ENCODE measurements at places on chromosomes 7 and 10.

DNA sequence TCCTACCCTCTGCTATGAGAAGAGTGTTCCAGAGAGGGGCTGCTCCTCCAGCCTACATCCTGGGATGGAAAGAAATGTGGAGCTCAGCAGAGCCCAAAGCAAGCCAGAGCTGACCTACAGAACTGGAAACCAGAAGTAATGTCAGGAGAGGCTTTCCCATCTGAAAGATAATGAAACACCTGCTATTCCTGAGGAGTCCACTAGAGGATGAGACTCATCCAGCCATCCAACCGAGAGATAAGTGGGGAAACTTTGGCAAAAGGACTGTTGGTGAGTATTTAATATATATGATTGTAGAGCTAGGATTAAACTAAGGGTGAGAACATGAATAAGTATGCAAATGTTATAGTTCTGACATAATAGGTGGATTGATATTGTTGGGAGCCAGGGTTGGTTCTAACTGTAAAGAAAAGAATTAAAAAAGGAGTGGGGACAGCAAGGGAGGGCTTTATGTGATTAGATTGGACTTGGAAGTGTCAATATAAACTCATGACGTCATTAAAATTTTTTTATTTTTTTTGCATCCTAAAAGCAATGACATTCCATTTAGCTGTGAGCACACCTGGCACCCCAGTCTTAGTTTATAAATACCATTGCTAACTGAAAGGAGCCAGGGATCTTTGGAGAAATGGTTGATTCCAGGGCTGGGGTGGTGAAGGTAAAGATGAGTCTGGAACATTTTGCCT, 312.8 kb upstream of the NFE2L3 start:
- DNase-seq = no peak

GRCh38 chr7:93178213-93178612, 30.0 kb upstream of the SAMD9L start:
- no peak for DNase-seq

DNA sequence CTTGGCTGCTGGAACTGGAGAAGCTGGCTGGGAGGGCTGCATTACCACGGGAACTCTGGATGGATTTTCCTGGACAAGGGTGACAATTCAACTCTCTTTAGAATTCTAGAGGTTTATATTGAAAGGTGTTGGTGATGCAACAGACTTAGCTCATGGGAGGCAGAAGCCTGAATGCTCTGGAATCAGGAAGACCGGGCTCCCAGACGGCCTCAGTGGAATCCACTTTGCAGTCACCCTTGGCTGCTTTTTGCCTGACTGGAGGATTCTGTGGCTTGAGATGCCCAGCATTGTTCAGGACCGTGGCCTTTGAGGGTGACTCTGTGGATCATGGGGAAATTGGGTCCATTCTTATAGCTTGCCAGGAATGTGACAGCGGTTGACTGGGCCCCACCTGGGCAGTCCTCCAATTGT, 32.3 kb downstream of the PYROXD2 start:
- no peak for DNase-seq

DNA sequence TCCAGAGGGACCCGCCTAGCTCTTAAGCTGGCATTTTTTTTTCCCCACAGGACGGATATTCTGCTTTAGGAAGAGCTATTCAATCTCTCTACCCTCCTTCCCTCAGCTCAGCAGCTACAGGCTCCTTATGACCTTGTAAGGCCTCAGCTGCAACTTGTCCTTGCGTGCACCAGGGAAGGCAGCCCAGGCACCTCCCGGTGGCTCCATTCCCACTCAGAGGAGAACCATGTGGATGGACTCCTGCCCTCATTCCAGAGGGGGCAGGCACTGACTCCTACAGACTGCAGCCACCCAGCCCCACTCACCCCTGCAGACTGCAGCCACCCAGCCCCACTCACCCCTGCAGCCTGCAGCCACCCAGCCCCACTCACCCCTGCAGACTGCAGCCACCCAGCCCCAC, 73.7 kb downstream of the ITIH5 start:
- DNase-seq = no peak

- DNase-seq = no peak
Measured at GRCh38 chr10:58721601-58722281, 209.1 kb downstream of the BICC1 start.

DNA sequence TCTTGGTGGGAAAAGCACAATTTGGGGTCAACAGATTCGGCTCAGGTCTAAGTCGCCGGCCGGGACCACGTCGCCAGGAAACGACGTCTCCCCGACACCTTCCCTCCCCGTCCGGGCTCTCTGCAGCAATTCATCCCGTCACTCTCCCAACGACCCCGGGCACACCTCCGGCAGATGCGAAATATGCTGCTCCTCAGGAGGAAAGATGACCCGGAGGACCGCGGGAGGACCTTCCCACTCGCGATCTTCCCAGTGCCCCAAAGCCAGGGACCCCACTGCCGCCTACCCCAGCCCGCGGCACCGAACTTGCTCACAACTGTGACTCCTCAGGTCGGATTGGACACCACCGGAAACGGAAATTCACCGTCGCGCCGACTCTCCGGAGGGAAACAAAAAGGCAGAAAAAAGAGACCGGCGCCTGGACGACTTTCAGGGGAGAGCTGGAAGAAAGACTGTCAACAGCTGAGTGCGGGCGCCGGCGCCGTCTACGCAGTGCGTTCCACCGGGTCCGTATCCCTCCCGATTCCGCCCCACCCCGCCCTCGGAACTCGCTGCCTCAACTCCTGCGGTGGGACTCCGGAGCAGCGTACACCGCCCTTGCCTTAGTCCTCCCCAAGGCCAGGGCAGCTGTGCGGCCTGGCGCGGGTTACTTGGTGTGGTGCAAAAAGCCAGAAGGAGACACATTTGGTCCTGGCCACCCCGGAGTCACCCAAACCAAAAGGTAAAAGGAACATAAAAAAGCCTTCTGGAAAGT, 13.8 kb upstream of the SEC24C start:
- DNase-seq = peak; percentile 91

DNA sequence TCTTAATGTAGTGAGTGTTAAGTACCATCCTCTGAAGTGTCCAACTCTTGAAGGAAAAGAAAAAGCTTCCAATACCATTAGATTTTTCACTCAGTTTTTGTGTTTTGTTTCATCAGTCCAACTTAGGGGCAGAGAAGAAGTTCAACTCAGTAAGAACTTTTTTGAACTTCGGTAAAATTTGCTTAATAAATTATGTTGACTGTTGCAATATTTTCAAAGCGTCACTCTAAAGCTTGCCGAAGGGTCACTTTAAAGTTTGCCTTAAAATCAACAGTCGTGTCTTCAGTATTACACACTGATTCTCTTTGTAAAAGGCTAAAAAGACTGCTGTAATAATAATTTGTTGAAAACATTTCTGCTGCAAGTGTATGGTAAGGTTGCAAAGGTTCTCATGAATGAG, 17.6 kb downstream of the CD36 start:
- DNase-seq = no peak

GRCh38 chr10:121956111-121957061, 18.6 kb downstream of the NSMCE4A start:
- DNase-seq = no peak

GRCh38 chr10:130744631-130745030, 566.9 kb downstream of the TCERG1L start:
- no peak for DNase-seq

GRCh38 chr10:16799621-16800020, 17.6 kb downstream of the RSU1 start:
- DNase-seq = no peak

DNA sequence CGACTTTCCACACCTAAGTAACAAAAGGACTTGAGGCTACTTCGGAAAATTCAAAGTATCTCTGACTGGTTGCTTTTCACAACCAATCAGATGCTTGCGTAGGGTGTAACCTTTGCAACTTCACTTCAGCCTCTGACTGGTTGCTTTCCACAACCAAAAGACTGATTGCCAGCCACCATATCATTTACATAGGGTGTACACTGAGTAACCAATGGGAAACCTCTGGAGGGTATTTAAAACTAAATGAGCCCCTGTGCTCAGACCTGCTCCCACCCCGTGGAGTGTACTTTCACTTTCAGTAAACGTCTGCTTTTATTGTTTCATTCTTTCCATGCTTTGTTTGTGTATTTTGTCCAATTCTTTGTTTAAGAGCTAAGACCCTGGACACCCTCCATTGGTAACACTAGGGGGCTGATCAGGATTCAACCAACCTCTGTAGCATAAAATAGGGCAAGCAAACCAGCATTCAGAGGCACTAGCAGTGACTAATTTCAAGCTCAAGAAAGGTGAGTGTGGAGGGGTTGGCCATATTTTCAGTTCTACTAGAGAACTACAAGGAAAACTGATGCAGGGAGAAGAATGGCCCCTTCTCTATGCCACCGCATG, 390.8 kb downstream of the POM121L12 start:
- no peak for DNase-seq

GRCh38 chr7:103955985-103956384, 33.5 kb downstream of the RELN start:
- DNase-seq = no peak

DNA sequence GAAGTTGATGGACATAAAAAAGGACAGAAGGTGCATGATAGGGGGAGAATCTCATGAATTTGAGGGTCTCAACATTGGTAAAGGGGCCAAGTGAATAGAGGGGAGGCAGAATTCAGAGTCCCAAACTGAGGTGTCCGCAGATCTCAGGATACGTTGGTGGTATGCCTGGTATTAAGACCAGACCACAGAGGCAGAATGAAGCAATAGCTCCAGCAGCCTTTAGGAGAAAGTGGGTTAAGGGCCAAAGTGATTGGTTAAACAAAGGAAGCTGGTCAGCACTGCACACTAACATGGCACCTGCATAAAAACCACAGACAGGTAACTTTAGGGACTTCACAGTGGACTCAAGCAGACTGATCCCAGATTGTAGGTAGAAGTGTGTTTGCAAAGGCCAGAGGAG, 37.5 kb downstream of the MEST start:
- no peak for DNase-seq

DNA sequence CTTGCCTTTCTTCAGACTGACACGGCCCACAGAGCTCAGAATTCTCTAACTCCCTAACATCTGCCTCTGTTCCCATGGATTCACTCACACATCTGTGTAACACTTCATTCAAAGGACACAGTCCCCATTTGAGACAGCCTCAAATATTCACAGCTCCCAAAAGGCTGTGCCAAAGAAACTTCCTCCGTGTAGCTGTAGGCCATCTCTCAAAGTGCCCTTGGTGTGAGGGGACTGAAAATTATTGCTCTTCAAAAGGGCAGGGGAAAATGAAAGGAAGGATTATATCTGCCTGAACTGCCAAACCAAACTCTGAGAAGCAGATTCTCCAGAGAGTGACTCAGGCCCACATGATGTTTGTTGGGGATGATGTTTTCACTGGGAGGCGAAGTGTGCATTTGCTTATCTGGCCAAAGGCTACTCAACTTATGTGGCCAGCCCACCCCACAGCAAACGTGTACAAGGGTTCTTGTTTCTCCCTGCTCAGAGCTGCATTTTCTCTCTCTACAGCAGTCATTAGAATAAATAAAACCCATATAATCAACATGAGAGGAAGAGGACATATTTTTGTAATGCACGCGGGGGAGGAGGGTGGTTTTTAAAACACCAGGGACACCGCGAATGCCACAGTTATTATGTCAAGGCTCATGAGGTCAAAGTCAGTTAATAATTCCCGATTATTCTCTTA, 302.4 kb upstream of the NFE2L3 start:
- no peak for DNase-seq

DNA sequence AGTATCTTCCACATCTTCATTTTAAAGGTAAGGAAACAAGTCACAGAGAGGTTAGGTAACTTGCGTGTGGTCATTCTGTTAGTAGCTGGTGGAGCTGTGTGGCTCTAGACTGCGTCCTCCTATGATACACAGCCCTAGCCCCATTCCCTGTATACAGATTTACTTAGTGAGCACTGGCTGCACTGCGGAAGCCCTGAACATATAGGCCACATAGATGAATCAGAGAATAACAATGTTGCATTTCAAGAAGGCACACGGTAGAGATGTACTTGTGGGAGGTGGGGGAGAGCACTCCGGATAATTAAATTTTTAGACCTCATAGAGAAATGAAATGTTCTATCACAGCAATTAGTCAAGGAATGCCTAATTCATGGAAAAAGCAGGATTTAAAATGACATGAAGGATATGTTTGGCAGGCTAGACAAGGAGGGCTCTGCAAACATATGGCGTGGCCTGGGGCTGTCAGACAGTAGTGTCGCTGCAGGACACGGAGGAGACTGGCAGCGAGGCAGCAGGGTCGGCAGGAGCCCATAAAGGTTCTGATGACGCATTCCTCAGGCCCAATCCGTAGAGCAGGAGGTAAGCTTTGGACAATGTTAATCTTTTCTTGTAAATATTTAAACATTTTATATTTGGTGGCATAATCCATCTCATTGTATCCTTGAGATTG, 29.5 kb downstream of the RAB11FIP2 start:
- no peak for DNase-seq

DNA sequence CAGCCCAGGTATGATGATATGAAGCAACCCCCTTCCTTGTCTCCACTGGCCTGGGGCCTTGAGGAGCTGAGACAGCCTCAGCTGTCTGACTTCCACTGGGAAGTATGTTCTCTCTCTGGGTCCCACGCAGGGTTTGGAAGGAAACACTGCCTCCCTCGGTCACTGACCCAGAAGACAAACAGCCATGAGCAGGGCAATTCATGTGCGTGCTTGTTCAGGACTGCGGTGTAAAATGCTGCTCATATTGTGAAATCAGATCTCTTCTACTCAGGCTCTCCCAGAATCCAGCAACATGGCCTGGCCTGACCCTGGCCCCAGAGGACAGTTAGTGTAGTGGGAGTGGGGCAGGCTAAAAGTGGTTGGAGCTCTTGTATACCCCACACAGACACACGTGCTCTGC, 2.8 kb downstream of the CLCN1 start:
- no peak for DNase-seq

DNA sequence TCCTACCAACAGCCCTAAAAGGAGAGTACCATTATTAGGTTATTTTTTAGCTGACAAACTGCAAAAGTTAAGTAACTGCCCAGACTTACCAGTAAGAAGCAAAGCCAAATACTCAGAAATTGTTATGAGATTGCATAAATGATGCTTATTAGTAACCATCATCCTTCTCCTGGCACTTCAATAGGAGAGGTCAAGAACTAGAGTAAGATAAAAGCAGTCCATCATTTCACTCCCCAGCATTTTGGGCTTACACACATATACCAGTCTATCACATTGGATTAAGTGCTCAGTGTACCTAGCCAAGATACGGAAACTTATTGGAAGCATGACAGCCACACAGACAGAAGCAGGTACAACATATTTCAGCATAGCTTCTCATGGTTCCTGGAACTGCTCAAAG, 142.8 kb upstream of the EGR2 start:
- DNase-seq = no peak

GRCh38 chr10:122494833-122495232, 33.5 kb downstream of the HTRA1 start:
- DNase-seq = no peak

DNA sequence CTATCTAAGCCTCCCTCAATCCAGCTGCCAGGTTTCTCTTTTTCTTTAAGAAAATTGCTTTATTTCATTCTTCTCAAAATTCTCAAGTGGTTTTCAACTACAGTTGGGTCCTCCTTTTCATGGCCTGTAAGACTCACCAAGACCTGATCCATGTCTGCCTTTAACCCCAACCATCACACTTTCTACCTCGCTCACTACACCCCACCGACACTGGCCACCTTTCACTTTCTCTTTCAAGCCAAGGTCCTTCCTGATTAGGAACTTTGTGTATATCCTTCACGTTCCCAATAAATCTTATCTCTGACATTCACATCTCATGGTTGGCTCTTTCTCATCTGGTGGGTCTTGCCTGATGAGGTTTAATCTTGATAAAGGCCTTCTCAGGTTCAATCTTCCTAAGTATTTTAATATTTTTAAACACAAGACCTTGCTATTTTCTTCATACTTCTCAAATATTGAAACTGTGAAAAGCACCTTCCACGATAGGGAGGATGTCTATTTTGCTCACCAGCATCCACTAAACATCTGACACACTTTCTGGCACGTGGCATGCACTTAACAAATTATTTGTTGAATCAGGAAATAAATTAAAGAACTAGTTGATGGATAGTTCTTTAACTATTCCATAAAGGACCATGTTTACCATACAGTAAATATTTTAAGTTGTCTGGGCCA, 624.8 kb downstream of the GRID1 start:
- DNase-seq = no peak
